ENCODE measurements at places on chromosomes 1 and 21. TPM values are rescaled to one million over a fixed set of nuclear protein-coding genes. Genes with fewer than 3 reads are reported as not detected.

The ATAD3A gene
- 97.4 TPM for total RNA-seq

The S100A11 gene
- total RNA-seq, result 262 TPM

- DNase-seq, result no peak
Measured at GRCh38 chr1:202252271-202252670, 58.7 kb downstream of the LGR6 start.

DNA sequence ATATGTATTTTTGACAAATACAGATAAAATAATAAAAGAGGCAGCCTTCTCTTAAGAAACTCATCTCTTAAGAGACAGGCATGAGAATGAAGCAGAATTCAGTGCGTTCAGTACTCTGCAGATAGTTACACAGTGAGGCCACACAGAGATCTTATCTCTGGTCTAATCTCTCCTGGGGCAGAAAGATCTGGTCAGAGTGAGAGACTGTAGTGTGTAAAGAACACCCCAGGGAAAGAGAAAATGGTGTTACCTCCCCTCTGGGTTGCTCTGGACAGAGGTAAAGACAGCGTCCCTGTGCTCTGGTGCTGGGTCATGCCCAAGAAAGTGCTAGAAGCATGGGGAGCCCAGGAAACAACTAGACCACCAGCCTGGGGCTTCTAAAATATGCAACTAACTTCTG, 216.3 kb downstream of the SIPA1L2 start:
- no peak for DNase-seq

- DNase-seq, result no peak
Measured at GRCh38 chr1:230429067-230429735, 3.1 kb upstream of the PGBD5 start.

DNA sequence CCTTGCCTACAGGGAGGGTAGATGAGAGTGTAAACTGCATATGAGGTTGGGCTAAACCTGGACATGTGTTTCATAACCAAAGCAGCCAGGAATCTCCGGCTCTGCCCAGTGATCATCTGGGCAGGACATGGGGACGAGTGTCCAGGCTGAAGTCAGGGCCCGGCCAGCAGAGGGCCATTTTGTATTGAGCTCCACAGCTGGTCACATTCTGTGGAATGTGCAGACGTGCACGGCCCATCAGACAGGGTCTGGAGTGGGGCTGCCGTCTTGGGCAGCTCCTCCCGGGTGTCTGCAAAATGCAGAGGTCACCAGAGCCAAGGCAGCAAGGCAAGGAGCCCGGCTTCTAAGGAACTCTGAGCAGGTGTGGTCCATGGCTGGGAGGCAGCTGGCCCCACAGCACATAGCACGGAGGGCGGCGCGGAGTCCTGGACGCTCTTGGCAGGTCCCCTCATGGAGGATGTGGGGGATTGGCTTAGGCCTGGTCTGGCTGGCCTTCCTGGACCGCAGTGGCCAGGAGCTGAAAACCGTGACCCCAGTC, 6.2 kb downstream of the LRRC3 start:
- DNase-seq, result no peak

Data from CD8-positive, alpha-beta memory T cell (primary cell).